ENCODE measurements at places on chromosomes 1 and 21.

DNA sequence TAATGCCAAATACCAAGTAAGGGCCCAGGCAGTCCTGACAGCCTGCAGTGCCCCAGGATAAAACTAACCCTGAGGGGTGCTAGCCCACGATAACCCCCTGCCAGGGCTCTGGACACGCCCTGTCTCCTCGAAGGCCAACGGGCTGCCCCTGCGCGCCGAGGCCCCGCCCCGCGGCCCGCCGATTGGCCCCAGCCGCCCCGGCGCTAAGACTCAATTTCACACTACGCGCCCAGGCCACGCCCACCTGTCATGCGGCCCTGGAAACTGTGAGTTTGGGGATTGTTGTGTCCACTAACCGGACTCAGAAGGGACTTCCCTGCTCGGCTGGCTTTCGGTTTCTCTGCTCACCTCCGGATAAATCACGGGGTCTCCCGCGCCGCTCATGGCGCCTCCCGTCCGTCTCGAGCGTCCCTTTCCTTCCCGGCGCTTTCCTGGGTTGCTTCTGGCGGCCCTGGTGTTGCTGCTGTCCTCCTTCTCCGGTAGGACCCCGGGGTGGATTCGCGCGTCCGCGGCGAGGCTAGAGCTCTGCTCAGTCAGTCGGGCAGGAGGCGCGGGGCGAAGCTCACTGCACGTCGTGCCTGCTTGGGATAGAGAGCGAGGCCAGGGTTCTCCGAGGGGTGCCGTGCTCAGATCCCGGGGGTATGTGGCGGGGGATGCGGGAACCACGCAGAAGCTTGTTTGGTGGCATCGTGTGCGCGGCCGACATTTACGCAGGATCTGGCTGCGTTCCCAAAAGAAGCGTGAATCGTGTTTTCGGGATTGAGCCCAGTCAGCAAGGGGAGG lies at the start of gene CR1L:
Gene CR1L (plus strand): TSS at position 282 of the 783 bp plus-strand sequence. CDS start 101 bp downstream, at position 383.
- peak; percentile 67 for DNase-seq

GRCh38 chr1:11151114-11151513 lies 38.0 kb upstream of the ANGPTL7 start:
- no peak for DNase-seq

DNA sequence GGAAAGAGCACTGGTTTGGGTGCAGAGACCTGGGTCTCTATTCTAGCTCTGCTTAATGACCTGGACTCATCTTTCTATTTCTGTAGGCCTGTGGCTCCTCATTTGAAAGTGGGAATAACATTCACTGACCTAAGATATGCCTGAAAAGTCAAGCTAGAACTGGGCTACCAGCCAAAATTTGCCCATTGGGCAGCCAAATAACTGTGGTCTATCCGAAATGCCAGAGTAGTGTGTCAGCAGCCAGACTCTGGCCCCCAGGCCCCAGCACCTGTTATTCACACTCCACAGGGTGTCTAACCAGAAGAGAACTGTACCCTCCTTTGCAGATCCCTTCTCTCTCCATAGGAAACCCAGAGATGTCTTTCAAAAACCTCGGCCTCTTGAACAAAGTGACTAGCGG lies 12.6 kb downstream of the DAB1 start:
- DNase-seq, result no peak

DNA sequence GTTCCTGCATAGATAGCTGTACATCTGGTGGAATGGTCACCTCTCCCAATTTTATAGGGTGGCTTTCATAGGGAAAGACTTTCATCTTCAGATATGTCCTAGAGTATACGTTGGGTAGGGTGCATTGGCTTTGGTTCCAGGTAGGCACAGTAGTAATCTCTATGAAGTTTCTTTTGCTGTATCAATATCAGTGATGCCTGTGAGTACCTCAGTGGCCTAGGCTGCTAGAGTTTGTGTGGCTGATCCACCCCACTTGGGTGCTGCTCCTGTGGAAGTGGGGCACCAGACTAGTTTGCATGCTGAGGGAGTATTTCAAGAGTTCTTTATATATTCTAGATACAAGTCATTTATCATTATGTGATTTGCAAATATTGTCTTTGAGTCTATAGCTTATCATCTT lies 370.5 kb upstream of the VAMP3 start:
- no peak for DNase-seq

- DNase-seq, result no peak
These were observed 16.2 kb upstream of the OTUD3 start for GRCh38 chr1:19866029-19866428.

GRCh38 chr21:34833465-34833864 lies 164.7 kb downstream of the CLIC6 start:
- no peak for DNase-seq

DNA sequence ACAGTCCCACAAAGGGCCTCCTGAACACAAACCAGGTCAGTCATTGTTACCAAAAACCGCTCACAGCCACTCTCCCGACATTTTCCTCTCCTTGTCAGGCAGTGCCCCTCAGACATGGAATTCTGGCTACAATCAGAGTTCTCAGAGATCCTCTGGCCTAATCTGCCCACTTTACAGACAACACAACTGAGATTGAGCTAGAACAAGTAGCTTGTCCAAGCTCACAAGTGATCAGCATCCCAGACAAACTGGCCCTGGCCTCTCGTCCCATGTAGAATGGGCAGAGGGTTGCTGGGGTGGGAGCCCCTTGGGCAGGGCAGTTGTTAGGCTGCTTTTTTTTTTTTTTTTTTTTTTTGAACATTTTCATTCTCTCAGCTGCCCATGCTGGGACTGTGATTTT lies 57.2 kb downstream of the KCNN3 start:
- no peak for DNase-seq

GRCh38 chr1:31633117-31633516 lies 11.6 kb downstream of the PEF1 start:
- peak; percentile 17 for DNase-seq
